ENCODE measurements at places on chromosomes 1 and 21. TPM values are rescaled to one million over a fixed set of nuclear protein-coding genes. Genes with fewer than 3 reads are reported as not detected.

The HHIPL2 gene
- not detected for polyA plus RNA-seq

DNA sequence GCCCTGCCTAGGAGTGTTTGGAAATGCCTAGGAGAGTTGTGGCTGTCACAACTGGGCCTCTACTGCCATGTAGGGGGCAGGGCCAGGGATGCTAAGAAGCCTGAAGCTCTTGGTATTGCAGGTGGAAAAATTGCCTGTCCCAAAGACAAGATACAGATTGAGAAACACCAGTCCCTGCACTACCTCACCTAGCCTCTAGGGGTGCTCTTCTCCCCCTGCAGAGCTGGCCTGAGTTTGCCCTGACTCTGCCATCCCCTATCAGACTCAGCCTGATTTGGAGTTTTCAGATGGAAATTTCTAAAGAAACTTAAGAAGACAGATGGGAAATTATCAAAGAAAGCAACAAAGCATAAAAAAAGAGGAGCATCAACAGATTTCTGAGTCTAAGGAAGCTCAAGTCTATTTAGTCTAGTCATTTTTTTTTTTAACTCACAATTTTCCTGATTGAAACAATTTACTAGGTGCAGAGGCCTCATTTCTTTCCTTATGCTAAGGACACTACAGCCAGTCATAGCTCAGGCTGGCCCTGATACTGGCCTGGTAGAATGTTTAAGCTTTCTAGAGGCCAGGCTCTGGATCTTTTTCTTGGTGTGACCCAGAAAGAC lies 61.4 kb upstream of the LRRN2 start:
- DNase-seq, result no peak

The GJA9 gene
- 0.12 TPM for polyA plus RNA-seq

GRCh38 chr1:175865041-175865766 lies 121.8 kb upstream of the TNR start:
- DNase-seq, result no peak

DNA sequence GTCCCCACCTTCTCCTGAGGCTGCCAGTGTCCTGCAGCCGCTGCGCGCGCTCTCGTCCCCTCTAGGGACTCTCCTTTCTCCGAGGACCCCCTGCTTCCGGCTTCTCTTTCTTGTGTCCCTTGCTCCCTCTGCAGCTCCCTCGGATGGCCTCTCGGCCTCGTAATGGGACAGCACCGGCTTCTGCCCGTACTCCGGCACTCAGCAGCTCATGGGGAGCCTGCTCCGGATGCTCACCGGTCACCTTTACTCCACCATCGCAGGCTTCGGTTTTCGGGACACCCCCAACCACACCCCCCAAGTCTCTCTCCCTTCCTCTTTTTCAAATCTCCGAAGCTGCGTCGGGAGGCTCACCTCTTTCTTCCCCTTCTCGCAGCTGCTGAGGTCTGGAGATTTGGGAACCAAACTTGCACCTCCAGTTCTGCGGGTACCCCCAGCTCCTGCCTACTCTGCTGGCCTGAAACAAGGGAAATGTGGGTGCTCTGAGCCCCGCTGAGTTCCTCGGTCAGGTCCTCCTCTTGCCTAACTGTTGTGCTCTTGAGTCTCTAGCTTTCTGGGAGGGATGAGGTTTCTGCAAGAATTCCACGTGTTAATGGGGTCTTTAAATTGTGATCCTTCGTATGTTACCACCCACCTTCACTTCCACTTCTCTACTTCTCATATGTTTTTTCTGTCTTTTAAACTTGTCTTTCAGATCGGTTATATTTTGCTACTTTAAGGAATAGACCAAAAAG lies 930 bp downstream of the CDC14A start:
- DNase-seq, result no peak

- no peak for DNase-seq
Measured at GRCh38 chr1:233912909-233913308, 8.4 kb downstream of the SLC35F3 start.

- no peak for DNase-seq
Measured at GRCh38 chr1:67700692-67701410, 15.8 kb downstream of the GADD45A start.

GRCh38 chr1:227726924-227727599 lies 8.0 kb downstream of the JMJD4 start:
- DNase-seq, result no peak

The LINGO4 gene
- polyA plus RNA-seq, result 0.45 TPM

GRCh38 chr21:25934130-25934529 lies 199.4 kb downstream of the GABPA start:
- no peak for DNase-seq

GRCh38 chr1:233704170-233704897 lies 90.4 kb downstream of the KCNK1 start:
- no peak for DNase-seq

The ST6GALNAC5 gene
- polyA plus RNA-seq, result 2.1 TPM

DNA sequence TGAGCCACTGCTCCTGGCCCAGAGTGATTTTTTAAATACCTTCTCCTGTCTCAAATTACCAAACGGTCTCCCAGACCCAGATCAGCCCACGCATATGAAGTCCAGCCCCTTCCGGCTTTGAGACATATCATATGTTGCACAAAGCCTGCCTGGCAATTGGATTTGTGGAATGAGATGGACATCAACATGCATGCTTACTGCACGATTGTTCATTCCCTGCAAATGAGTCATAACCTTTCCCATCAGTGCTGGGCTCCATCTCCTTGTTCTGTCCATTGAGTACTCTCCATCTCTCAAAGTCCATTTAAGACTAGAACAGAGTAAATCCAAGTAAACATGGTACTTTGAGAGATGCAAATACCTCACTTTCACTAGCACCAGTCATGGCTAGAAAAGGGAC lies 612.2 kb upstream of the USP24 start:
- DNase-seq, result no peak

The HCRTR1 gene
- polyA plus RNA-seq, result not detected

DNA sequence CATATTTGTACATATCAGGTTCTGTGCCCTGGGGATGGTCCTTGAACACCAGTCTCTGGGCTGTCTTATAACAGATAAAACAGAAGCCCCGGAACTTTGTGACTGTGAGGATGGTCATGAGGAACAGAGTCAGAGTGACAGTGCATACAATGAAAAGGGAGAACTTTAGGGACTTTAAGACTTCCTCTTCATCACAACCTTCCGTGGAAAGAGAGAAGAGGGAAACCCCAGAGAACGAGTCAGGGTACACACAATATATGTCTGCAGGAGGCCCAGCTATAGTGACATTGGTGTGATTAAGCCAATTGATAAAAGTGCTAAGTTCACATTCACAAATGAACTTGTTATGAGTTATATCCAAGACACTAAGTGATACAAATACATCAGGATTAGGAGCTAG lies 32.1 kb downstream of the TLR5 start:
- DNase-seq, result no peak

Measured in muscle of arm (tissue), 14 donors.